ENCODE measurements at places on chromosomes 12 and 14.

GRCh38 chr12:50240792-50241114 is 42.6 kb downstream of the LIMA1 start:
- peak; percentile 77 for DNase-seq

DNA sequence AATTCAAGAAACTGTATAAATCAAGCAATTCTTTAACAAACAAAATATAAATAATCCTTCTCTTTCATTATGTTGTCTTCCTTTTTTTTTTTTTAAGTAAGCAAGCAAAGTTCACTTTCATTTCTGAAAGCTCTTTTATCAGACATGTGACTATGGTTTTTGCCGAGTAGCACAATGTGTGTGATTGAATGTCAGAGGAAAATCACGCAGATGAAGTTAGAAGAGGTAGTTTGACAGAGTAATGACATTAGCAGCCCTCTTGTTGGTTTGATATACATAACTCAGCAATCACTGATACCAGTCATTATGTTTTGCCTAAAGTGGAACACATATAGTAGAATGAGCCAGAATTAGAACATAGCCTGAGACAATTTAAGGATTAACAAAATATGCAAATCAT is 19.0 kb downstream of the ALX1 start:
- DNase-seq: no peak

- no peak for DNase-seq
Measured at GRCh38 chr12:132972374-132972773, 13.8 kb upstream of the ZNF26 start.

GRCh38 chr12:27467641-27468040 is 21.1 kb downstream of the SMCO2 start:
- no peak for DNase-seq

GRCh38 chr12:55694188-55694515 is 13.6 kb downstream of the ITGA7 start:
- DNase-seq: no peak

DNA sequence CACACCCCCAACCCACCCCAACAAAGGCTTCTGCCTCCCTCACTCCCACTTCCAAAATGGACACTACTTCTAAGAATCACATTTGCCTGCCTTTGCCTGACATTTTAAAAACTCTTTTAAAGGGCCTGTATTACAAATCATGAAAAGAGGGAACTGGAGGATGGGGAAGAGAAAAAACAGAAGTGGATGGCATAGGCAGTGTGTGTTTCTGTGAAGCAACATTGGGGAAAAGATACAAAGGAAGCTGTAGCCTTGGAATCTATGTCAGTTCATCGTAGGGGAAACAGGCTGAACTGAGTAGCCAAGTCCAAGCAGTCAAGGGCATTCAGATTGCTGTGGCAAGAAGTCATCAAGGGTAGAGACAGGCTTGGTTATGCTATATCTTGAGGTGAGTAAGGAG is 273.9 kb downstream of the BTG1 start:
- peak; percentile 9 for DNase-seq
